Cardiac septum (tissue), 1 donor: ENCODE measurements at places on chromosomes 1 and 21.

GRCh38 chr1:10613340-10613739 is 138.6 kb downstream of the PEX14 start:
- no peak for DNase-seq

DNA sequence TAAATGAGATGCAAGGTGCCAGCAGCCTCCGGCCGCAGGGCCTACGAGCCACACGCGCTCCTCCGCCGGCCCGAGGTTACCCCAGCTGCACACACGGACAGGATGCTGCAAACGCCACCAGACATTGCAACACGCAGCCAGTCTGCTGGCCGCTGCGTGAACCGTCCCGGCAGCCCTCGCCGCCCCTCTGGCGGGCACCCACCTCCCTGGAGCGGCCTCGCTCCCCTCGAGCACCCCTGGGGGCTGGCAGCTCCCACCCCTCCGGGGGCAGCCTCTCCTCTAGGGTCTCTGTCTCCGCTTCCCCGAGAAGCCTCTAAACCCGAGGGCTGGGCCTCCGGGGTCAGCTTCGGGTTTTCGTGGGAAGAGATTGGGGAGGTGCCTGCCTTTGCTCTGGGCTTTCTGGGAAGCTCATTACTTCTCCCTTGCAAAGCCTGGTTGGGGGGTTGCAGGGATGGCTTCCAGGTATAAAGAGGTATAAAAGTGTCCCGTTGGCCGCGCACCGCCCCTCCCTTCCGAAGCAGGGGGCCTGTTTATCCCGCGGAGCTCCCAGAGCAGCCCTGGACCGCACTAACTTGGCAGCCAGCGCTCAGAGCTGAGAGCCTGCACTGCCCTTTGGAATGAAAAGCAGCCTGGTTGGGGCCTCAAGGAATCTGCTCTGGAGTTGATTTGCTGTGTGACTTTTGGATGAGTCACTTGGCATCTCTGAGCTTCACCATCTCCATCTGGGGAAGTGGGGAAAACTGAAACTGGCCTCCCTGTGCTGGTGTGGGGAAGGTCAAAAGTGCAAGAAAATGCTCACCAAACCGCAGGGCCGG is 21.8 kb downstream of the DHRS3 start:
- DNase-seq: peak; percentile 92

DNA sequence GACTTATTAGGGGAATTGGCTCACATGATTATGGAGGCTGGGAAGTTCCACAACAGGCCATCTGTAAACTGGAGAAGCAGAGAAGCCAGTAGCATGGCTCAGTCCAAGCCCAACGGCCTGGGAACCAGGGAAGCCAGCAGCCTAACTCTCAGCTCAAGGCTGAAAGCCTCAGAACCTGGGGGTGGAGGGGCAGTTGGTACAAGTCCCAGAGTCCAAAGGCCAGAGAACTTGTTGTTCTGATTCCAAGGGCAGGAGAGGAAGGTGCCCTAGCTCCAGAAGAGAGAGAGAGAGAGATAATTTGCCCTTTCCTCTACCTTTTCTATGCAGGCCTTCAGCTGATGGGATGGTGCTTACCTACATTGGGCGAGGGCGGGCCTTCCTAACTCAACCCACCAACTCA is 55.3 kb downstream of the MAN1C1 start:
- DNase-seq: peak; percentile 36

DNA sequence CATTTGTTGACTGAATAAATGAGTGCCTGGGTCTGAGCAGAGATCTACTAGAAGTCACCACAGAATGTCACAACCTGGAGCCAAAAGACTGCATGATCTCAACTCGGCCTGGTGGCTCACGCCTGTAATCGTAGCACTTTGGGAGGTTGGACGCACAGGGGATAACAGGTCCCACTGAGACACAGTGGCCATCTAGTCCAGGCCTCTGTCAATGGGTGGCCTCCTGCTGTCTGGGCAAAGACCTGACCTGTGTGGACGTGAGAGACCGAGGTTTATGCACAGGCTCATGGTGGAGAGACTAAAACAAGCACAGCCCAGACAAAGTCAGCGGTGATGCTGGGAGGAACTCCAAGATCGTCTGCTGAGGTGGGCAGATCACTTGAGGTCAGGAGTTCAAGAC is 103.0 kb upstream of the BACE2 start:
- peak; percentile 54 for DNase-seq

GRCh38 chr1:110205591-110206155 is 4.4 kb upstream of the KCNC4 start:
- no peak for DNase-seq

- no peak for DNase-seq
Observed at GRCh38 chr1:165903672-165904071, 76.3 kb downstream of the UCK2 start.
